Activated CD4-positive, alpha-beta T cell treated with anti-CD3 and anti-CD28 coated beads, Interleukin-2, amount 50 U/mL, for 16 hours (primary cell): ENCODE measurements at places on chromosomes 11 and 22.

DNA sequence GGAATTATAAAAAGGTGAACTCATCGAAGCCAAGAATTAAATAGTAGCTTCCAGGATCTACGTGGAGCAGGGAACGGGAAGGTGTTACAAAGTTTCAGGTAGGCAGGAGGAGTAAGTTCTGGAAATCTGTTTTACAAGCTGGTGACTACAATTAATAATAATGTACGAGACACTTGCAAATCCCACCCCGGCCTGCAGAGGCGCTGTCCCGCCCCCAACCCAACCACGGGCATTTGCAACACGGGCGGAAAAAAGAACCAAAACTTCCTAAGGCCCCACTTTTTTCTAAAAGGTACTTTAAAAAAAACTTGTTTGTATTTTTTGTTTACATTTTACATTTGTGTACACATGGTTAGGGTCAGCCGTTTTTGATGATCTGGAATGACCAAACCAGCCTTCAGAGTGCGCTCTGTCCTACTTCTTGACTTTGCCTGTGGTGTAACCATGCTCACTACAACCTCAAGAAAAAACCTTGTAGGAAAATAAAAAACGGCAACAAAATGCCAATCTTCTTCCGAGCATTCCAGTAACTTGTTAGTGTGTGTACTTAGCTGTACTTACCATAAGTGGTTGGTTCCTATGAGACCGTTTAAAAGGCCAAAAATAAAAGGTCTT, 449.6 kb upstream of the B3GAT1 start:
- no peak for DNase-seq

- no peak for DNase-seq
Measured at GRCh38 chr22:46582281-46582933, 37.8 kb upstream of the GRAMD4 start.

GRCh38 chr11:8937159-8937558, 4.4 kb upstream of the C11orf16 start:
- no peak for DNase-seq

DNA sequence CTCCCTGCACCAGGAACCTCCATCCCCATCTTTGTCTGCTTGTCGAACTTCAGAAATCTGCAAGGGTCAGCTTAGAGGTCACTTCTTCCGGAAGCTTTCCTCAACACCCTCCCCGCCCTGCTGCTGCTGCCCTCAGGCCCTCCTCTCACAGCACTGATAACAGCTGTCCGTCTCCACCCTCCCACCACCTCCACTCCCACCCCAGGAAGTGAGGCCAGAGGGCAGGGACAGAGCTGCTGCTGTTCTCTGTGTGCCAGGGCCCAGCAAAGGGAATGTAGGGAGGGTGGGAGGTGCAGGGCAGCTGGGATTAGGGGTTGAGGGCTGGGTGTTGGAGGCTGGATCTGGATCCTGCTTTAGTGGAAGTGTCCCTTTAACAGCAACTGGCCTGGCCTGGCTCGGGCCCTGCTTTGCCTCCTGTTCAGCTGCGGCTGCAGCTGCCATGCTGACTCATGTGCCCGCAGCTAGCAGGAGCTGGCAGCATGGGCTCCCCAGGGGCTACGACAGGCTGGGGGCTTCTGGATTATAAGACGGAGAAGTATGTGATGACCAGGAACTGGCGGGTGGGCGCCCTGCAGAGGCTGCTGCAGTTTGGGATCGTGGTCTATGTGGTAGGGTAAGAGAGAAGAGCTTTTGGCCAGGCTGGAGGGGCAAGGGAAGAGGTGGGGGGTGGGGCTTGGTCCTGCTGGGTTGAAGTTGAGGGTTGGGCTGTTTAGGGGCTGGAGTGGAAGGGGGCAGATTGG, at the start of gene P2RX6:
Gene P2RX6 (plus strand): TSS at position 440 of the 740 bp plus-strand sequence. CDS start 10 bp downstream, at position 450.
- DNase-seq, result no peak

DNA sequence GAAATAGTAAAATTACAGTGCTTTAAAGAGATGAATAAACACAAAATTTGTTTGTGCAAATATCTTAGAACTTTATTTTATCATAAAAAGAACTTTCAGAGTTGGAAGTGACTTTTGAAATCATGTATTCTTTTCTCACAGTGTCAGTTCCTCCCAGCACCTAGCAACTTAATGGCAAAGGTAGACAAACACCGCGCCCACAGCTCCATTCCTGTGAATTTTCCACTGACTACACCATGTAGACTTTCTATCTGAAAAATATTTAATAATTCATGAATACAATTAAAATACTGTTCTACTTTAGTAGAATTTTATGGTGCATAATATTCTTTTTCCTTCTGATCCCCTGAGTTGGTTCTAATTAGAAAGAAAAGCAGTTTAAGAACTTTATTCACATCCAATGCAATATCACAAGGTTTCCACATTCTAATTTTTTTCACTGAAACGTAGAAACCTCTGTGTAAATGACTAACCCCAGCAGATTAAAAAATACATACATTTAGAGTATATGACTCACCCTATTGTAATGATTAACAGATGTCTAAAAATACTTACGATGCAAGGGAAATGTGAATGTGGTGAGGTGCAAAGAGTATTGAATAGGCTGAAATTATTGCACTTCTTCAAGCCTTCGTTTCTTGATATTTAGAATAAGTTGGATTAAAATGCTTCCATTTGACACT, 218.2 kb upstream of the CCDC179 start:
- DNase-seq, result no peak
